ENCODE measurements at places on chromosomes 2 and 18.

DNA sequence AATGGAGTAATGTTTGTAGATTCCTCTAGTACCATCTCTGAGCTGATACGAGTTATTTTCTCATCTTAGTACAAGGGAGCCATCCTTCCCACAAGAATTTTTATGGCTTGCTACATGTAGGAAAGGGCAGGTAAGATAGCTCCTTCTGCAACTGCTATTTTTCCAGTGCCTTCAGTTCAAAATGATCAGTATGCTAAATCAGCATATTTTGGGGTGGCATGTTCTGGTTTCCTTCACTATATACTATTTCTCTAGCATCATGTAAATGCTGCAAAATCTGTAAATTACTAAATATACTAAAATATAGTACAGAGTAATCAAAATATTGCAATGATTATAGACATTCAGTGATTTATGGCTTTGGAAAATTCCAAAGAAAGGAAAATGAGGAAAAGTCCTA, 1230.0 kb upstream of the CHAC2 start:
- no peak for DNase-seq

DNA sequence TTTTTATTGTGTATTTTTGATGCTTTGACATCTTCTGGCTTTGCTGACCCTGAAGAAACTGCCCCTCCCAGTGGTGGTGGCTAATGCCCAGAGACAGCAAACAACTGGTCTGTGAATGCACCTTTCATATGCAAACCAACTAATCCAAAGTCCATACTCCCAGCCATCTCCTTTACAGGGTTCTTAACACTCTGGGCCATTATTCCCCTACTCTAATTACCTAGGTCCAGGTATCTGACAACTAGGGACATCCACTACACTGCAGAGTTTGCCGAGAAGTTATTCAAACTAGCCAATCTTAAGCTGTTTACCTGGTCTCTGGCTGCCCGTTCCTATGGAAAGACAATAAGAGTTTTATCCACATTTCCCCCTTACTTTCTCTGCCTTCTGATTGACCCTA, 73.6 kb downstream of the FSHR start:
- no peak for DNase-seq

- no peak for DNase-seq
Measured at GRCh38 chr2:225192869-225193268, 150.6 kb upstream of the DOCK10 start.

GRCh38 chr18:3878401-3878800, 428.4 kb downstream of the TGIF1 start:
- no peak for DNase-seq

DNA sequence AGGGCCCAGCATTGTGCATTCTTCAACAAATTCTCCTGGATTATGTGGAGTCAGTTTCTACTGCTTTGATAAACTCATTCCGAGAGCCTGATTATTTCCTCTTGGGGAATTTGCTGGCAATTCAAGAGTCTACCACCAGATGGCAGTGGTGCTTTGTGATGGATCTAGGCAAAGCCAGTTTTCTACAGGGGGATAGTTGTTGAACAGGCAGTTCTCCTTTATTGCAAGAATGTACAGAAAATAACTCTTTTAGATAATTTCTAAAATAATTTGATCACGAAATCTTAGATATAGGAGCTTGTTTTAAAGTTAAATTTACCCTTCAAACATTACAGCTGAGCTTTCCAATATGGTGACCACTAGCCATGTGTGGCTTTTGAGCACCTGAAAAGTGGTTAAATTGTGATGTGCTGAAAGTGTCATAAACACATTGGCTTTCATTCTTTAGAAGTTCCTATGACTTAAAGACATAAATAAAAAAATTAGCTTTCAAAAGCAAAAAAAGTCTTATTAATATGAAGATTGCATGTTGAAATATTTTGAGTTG, 66.7 kb upstream of the HAAO start:
- DNase-seq: peak; percentile 51

- DNase-seq: no peak
Measured at GRCh38 chr18:39274535-39274934, 1708.9 kb upstream of the CELF4 start.

GRCh38 chr2:163633291-163633690, 102.5 kb downstream of the FIGN start:
- no peak for DNase-seq

DNA sequence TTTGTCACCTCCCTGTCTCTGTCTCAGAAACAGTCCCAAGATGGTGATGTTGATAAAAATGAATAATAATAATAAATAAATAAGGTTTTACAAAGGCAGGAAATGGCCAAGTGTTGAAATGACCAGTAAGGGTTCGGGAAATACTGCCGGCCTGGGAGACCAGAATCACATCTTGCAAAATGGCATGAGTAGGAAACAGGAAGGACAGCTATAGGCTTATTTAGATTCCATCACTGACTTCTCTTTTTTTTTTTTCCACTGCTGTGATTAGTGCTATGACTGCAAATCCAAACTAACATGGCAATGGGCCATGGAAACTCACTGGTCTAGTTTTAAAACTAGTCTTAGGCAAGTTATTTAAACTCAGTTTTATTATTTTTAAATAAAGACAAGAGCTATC, 60.6 kb downstream of the SCN1A start:
- no peak for DNase-seq

DNA sequence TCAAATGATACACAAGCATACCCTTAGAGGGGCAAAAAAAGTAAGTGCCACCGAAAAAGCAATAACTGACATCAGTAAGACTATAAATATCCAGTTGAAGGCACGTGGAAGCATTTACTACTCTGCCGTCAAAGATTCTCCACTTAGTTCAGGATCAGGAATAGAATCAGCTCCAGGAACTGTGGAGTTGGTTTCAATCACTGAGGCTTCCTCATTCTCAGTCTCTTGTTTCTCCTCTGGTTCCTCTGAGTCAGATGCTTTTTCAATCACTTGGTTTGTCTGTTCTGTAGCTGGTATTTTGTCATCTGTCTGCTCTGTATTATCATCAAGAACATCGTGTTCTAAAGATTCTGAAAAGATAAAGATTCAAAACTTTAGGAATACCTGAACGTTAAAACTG, 72.2 kb downstream of the LNPK start:
- DNase-seq: no peak

DNA sequence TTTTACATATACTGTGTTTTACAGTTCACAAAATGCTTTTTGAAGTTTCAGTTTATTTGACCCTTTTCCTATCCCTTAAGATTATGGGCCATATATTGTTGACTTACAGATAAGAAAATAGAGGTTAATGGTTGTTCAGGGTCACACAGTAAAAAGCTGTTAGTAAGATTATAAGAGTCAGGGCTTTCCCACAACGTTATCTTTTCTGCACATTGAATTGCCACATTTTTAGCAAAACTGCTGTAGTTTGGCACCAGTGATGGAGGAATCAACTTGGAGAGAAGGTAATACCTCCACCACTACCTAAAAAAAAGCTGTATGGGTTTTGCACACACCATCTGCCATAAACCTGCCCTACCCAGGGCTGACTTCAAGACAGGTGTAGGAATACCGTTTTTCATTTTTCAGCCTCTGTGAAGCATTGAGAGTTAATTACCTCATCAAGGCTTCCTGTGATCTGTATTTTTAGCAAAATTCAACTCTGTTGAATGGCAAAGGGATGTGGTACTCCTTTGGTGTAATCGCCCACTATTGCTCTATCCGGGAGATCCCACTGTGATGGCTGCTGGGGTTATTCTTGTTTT, 5.0 kb downstream of the SOWAHC start:
- no peak for DNase-seq

- DNase-seq: no peak
Measured at GRCh38 chr2:236168110-236169080, at the start of gene GBX2. Gene GBX2, minus strand, starts transcription at chr2:236168386. Its CDS starts 415 bp downstream, at chr2:236167971.

DNA sequence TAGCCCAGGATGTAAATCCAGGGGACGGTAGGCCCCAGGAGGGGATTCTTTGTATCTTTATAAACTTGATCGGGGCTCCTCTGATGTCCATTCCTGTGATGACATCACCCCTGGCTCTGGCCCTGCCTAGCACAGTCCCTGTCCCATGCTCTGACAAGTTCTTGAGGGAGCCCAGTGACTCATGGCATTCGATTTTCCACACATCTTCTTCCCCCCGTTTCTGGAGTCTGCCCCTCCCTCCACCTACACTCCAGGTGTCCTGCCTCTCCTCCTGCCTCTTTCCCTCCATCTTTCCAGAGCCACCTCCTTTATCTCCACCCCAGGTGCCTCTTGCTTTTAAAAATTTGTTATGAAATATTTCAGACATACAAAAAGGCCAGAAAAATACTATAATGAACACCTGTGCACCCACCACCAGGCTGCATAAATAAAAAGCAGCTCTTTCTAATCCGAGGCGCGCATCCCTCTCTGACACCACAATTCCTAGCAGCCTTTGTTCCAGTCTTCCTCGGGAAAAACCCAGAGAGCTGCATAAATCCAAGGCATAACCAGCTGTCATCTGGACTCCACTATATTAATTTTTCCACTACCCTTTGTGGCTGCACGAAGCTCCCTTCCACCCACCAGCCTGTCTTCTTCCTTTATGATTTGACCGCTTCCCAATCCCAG, 207.7 kb downstream of the ZBTB7C start:
- DNase-seq: no peak

DNA sequence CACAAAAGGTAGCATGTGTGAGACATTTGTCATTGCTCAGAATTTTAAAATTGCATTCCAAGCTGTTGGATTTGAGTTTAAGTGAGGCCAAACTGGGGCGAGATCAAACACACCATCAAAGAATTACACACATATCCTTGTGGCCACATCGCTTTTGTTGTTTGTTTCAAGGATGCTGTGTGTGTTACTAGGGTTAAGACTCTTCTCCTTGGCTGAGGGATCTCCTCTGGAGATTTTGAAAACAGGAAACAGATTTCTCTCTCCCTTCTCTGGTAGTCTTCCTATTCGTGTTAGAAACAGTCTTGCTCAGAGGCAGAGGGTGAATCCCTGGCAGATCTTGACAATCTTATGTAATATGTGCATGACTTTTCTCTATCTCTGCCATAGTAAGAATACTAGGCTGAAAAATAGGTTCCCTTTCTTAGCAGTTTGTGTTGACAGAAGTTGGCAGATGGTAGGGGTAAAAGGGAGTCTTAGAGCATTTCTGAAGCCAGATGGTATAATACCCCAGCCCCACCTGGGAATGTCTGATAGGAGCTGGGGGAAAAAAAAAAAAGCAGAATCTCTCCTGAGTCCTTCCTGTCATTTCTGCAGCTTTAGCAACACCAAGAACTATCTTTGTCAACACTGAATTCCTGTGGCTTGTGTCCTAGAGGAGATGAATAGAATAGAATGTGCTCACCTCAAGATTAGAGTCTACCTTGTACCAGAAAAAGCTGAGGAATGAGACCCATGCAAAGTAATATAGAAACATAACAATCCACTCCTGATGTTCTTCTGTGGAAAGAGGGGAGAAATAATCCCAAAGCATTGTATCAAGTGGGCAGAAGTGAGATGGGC, 101.8 kb downstream of the XRCC5 start:
- no peak for DNase-seq

Measured in stimulated activated CD8-positive, alpha-beta memory T cell treated with anti-CD3 and anti-CD28 coated beads, Interleukin-15, amount 100 ng/mL, for 1 hour (primary cell).